ENCODE measurements at places on chromosomes 4 and X.

DNA sequence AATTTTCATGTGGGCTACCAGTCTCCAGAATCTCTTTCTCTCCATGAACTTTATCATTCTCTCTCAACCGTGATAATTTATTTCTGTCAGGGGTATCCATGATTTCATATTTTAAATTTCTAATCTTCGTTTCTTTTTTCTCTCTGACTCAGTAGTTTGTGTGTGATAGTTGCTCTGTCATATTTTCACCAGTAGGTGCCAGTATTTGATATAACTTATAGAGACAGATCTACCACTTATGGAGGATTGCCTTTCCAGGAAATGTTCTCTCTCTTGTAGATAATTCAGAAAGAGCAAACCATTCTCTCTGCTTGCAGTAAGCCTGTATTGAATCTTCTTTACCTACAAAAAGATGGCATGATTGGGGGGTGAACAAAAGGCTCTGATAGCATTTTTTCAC, 79.3 kb upstream of the DYNLT3 start:
- DNase-seq: peak; percentile 32

GRCh38 chr4:182277377-182277776, 34.2 kb downstream of the TENM3 start:
- DNase-seq: peak; percentile 48

DNA sequence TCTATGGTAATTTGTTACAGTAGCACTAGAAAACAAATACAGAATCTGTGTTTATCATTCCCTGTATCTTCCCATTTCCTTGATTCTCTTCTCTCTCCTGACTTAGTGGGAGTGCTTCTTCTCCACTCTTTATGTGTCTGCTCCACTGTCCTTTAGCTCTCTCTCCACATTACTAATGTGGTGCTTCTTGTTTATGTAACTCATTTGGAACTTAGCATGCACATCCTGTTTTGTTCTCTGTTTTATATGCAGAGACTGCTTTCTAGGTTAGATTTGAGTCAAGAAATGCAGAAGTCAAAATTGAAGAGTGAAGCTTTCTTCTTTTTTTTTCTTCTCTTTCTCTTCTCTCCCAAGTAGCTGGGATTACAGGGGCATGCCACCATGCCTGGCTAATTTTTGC, 25.9 kb downstream of the ADH1A start:
- DNase-seq: no peak

GRCh38 chrX:110847334-110847733, 51.7 kb upstream of the CHRDL1 start:
- DNase-seq: peak; percentile 47

GRCh38 chr4:152831416-152831815, 51.7 kb downstream of the ARFIP1 start:
- DNase-seq: peak; percentile 54

- DNase-seq: no peak
These were observed 80.1 kb downstream of the TLL1 start for GRCh38 chr4:165953181-165953580.

GRCh38 chr4:53476232-53477037, 99.0 kb downstream of the FIP1L1 start:
- peak; percentile 99 for DNase-seq

DNA sequence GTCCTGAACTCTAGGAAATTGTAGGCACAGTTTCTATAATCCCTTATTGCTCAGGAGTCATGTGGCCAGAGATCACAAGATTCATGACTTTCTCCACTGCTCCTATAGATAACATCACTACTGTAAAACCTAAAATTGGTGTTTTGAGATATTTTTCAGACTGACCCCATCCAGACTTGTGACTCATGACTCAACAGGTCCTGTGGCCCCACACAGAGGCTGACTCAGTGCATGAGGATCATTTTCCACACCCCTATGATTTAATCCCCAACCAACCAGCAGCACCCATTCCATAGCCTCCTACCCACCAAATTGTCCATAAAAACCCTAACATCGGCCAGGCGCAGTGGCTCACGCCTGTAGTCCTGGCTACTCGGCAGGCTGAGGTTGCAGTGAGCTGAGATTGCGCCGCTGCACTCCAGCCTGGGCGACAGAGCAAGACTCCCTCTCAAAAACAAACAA, 13.2 kb upstream of the XIAP start:
- peak; percentile 92 for DNase-seq

DNA sequence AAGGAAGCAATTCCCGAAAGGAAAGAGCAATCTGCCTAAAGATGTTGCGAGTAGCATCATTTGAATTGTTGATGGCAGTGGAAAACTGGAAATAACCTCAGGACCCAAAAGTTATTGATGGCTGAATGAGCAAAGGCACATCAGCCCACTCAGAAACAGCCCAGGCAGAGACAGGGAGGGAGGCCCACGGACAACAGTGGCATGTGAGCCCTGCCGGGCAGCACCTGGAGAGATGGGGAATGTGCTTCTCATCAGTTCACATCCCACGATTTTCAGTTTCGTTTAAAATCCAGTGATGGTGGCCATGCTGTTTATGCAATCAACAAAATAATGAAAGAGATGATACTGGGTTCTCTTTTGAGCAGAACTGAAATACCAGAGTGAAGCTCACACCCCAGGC, 80.0 kb downstream of the JAKMIP1 start:
- no peak for DNase-seq

DNA sequence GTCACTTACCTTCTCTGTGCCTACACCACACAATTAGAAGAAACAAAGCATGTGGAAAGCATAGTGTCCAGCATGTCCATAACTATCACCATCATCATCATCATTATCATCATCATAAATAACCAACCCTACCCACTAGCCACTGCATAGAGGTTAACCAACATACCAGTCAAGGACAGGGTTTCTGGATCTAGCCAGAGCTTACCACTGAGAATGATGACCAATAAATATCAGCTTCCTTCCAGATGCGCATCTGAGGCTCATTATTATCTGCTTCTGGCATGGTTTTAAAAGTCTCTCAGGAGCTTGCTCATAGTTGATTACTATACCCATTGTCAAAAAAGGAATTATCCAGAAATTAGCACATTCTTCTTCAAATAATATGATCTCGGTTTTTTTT, 25.5 kb upstream of the MYOZ2 start:
- DNase-seq: no peak

DNA sequence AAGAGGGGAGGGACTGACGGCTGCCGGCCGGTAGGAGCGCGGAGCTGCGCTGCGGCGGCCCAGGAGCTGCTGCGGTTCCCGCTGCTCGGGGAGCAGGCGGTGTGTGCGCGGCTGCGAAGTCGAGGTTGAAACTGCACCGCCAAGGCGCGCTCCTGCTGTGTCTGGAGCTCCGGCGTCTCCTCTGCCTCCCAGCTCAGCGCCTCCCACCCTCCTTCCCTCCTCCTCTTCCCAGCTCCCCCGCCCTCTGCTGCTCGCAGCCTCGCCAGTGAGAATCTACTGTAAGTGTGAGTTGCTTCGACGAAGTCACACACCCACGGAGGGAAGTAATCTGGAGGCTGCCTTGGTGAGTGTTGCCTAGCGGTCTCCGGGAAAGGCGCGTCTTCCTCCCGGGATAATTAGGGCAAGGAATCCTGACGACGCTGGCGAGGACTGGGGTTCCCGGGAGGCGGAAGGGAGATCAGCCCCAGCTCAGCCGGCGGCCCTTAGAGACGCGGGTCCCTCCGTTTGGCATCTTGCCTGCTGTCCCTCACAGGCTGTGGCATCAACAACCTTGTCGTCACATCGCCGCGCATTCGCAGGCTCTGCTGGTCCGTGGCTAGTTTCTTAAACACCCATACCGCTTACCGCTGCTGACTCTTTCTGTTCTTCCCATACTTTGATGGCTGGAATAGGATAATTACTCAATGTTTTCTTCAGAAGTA, at the start of gene EPHA5:
Gene EPHA5 (minus strand): TSS at position 159 of the 701 bp plus-strand sequence. CDS start 747 bp downstream, outside the sequence.
- no peak for DNase-seq

DNA sequence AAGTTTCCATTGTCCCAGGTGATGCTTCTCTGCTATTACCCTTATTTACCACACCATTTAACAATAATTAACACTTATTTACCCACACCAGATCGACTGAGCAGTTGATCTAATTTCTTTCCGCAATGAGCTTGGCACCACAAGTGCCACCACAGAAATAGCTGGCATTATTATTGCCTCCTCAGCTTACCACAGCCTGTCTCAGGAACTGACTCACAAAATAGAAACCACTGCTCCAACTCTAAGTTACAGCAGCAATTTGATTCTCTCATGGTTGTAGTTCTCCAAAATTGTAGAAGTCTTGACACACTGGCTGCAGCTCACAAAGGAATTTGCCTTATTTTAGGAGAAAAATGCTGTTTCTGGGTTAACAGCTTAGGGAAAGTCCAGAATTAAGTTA, 22.5 kb downstream of the ZNF721 start:
- DNase-seq: no peak

DNA sequence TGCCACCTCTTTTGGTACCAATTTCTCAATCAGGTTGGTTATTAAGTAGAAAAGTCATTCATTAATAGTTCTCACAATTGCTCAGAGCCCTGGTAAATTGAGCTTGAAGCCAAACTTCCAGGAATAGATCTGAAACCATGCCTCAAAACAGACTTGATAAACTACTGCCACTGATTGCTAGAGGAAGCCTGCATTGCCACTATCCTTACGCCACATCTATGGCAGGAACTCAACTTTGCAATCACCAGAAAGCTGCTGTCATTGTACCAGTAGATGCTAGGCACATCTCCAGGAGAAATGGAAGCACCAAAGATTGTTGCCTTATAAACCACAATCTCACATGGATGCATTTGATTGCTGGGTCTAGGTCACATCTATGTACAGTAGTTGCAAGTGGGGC, 21.6 kb upstream of the TSPAN7 start:
- no peak for DNase-seq

- peak; percentile 93 for DNase-seq
These were observed 9.6 kb upstream of the PPP3CA start for GRCh38 chr4:101356928-101357327.

DNA sequence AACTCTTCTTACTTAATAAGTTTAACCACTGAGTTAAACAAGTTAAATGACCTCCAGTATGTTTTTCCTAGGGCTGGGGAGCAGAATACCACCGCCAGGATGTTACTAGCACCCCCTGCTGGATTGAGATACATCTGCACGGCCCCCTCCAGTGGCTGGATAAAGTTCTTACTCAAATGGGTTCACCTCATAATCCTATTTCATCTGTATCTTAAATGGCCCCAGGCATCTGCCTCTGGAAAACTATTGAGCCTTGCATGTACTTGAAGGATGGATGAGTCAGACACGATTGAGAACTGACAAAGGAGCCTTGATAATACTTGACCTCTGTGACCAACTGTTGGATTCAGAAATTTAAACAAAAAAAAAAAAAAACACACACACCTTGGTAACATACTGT, 61.5 kb upstream of the MMAA start:
- peak; percentile 66 for DNase-seq

- DNase-seq: no peak
These were observed 86.7 kb upstream of the C1QTNF7 start for GRCh38 chr4:15340902-15341732.

DNA sequence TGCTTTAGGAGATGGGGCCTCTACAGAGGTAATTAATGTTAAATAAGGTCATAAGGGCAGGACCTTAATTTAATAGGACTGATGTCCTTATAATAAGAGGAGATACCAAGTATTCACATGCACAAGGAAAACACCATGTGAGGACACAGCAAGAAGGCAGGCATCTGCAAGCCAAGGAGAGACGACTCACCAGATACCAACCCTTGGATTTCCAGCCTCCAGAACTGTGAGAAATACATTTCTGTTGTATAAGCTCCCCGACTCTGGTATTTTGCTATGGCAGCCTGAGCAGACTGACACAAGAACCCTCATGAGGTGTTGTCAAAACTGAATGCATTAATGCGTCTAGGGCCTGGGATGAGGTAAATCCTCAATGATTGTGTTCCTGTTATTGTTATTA, 56.2 kb upstream of the MAPK10 start:
- DNase-seq: no peak
